NCI-H1092 (cell line): ENCODE measurements at places on chromosomes 11 and 22.

DNA sequence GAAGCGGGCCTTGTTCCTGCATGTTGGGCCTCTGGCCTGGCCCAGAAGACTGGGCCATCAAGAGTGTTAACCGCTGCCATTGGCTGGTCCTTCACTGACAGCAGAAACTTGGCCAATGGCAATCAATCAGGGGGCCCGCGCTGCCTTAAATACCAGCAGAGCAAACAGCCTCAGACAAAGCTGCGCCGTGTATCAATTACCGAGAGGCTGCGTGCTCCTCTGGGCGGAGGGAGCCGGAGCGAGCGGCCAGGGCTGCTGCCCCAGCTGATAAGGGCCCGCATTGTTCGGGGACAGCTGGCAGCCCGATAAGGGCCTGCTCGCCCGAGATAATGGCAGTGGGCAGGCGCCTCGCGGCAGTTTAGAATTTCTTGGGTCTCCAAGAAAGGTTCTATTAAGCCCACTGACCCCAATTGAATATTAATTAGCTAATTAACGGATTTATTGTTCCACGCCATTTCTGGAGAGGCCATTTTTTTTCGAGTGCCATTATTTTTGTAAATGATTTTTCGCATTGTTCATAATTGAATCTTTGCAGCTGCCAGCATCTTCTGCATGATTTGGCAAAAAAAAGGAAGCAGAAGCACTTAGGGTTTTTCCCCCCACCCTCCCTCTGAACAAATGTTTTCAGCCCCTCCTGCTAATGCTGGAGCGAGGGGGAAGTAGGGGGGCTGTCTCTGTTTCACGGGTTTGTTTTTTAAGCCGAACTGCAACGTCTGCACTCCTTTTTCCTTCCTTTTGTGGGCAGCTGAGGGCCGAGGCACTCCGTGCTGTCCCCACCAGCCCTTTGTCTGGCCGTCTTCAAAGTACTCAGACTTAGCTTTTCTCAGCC, 37.6 kb upstream of the RIC3 start:
- peak; percentile 89 for DNase-seq

- DNase-seq: no peak
Observed at GRCh38 chr11:129377739-129378138, 2.1 kb downstream of the BARX2 start.

DNA sequence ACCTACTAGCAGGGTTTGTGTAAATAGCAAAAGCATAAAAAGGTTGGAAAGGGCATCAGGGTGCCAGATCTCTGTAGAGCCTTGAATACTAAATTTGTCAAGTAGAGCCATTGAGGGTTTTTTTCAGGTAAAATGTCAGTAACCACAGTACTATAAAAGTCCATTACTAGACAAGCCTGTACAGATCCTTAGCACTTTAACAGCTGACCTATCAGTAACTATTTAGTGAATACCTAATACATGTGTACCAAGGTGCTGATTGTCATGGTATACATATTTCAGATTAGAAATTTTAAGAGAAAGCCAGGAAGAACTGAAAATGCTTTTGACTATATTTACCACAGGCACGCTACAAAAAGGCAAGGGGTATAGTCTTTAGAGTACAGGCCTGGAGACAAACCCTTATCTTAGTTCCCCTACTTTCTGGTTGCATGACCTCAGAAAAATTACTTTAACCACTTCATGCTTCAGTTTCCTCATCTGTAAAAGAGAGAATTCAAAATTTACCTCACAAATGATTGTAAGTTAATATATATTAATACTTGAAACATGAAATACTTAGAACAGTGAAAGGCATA, 57.9 kb downstream of the RAB38 start:
- no peak for DNase-seq

DNA sequence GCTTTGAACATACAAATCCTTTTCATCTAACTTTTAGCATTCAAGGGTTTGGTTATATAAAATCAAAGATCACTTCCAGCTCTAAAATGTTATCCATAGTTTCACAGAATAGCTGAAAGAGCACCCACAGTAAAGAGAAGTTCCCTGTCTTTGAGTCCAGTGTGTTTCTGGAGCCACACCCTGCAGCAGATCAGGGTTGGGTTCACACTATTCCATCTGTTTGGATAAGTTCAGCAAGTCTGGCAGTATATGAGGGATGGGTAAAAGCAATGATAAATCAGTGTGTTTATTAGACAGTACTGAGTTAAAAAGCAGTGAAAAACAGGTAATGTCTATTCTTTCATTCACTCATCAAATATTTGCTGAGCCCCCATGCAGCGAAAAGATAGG, 135.8 kb upstream of the PITPNB start:
- no peak for DNase-seq

DNA sequence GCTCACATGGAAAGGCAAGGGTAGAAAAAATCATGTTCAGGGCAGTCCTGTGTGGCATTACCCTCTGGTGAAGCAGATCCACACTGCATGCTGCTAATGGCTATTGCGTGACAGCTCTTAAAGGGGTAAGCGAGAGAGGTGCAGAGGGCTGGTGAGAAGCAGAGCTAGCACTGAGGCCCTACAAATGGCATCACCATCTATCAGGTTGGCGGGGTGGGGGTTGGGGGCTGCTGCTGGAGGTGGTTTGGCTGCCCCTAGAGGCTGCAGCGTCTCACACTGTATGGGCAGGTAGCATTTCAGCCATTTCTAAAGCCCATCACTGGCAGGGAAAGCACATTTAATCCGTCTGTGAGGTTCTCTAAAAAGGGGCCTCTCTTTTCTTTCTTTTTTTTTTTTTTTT, 16.9 kb upstream of the TMA7B start:
- DNase-seq: peak; percentile 31

DNA sequence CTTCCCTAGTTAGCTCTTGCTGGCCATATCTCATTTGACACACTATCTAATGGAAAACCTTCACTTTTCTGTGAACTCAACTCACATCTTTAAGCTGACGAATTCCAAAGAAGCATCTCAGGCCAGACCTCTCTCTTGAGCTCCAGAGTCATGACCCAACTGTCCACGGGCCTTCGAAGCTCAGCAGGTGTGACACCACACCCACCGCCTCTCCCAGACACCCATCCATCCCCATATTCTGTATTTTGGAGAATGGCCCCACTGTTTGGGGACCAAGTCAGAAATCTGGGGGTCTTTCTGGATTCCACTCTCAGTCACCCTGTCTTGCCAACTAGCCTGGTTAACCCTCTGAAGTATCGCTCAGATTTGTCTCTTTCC, 125.8 kb downstream of the ST3GAL4 start:
- no peak for DNase-seq

DNA sequence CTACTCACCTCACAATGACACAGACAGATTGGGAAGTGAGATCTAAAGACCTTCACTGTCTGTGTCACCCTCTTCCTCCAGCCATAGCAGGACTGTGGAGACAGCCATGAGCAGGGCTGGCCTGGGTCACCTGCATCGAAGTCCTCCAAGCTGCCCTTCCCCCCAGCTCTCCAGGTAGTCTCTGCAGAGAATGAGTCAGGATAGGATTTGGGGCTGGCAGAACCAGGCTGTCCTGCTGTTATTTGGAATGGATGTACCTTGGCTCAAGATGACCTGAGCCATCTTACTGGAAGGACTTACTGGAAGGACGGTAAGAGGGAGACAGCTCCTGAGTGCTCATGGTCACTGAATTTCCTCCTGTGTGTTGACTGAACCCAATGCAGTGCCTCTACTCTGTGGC, 29.2 kb downstream of the GGTLC2 start:
- DNase-seq: no peak

DNA sequence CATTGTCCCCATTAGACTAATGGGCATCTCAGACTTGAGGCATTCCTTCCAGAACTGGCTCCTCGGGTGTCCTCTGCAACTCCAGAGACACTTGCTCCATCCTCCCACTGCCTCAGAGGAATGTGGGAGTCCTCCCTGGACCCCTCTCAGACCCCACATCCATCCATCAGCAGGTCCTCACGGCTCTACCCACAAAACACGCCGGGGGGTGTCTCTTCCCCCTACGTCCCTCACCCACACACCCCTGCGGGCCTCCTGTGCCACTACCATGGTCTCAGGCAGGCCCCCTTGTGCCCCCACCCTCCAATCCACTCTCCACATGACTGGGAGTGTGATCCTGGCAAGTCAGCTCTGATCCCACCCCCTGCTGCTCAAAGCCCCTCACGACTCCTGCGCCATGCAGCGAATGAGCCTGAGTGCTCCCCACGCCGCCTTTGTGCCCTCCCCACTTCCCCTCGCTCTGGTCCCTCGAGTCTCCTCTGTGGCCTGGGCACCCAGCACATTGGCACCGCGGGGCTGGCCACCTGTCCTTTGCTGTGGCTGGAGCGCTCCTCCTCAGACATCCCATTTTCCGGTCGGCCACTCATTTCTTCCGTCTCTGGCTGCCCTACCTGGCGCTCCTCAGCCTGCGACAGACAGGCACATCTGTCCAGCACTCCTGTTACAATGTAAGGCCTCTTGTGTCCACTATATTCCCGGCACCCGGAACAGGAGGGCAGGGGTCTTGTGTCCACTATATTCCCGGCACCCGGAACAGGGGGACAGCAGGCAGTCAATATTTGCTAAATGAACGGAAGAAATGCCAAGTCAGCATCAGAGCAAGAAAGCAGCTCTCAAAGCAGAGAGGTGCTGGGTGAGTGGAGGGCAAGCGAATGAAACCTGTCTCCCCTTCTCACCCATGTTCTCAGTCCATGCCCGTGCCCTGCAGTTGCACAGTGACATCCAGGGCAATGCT, 14.2 kb upstream of the MOB2 start:
- no peak for DNase-seq

DNA sequence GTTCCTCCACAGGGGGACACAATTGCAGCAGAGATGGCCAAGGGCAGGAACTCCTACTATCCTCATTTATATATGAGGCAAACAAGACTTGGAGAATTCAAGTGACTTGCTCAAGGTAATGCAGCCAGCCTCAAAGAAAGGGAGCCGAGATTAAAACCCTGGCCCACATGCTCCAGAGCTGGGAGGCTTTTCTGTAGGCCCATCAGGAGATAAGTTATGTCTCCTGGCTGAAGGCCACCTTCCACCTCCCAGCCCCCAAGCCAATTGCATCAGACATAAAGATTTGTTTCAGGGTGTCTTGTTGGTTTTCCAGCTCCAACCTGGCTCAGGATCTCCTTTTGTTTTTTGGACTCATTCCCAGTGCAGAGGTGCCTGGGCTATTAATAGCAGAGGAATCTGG, 59.5 kb downstream of the SMIM38 start:
- DNase-seq: no peak

- DNase-seq: no peak
Observed at GRCh38 chr22:37403267-37403960, 23.9 kb downstream of the ELFN2 start.

GRCh38 chr11:104394508-104394907, 230.6 kb upstream of the PDGFD start:
- DNase-seq: no peak

DNA sequence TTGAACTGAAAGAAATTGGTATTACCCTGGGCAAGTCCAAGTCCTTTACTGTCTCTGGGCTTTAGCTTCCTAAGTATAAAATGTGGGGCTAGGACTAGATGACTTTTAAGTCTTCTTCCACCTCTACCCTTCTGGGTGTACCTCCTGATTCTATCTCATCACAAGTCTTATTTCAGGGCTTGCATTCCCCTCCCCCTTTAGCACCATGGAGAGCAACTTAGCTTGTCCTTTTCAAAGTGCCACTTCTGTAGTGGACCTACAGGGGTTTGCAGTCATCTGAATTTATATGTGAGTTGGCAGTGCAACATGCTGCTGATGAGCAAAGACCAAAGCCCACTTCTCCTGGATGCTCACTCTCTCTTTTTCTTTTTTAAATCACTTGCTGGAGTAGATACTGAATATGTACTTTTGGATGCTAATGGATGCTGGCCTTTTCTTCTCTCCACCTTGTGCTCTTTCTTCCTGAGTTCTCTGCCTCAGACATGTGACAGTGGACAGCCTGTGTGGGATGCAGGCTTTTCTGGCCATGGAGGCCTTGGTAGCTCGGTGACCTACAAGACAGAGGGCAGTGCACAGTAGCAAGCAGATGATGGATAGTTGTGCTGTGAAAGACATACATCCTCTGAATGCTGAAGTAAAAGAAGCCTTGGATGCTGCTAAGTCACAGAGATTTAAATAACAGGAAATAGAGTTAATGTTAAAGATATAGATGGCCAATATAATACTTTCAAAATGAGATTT, 185.0 kb downstream of the NELL1 start:
- DNase-seq: no peak

GRCh38 chr11:18768472-18768901, 23.1 kb downstream of the PTPN5 start:
- DNase-seq: no peak

DNA sequence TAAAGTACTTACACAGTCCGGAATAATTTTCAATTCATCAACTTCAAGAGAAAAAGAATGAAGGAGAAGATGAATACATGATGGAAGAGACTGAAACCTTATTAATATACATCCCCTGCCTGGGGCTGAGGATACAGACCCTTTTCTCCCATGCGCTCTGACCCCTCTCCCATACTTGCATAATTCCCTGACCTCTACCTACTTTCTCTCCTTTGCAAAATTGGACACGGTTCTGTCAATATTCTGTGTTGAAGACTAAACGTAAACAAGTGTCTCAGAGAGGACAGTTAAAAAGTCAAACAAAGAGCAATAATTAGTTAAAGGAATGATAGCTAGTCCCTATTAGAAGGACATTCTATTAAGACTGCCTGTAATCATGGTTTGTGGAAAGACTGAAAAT, 7.5 kb downstream of the PRDM10 start:
- DNase-seq: no peak

GRCh38 chr11:79896258-79896657, 455.4 kb upstream of the TENM4 start:
- DNase-seq: no peak

- DNase-seq: no peak
Observed at GRCh38 chr11:122593473-122594420, 61.8 kb upstream of the UBASH3B start.

- no peak for DNase-seq
Observed at GRCh38 chr11:112292785-112293407, 32.2 kb upstream of the PLET1 start.

DNA sequence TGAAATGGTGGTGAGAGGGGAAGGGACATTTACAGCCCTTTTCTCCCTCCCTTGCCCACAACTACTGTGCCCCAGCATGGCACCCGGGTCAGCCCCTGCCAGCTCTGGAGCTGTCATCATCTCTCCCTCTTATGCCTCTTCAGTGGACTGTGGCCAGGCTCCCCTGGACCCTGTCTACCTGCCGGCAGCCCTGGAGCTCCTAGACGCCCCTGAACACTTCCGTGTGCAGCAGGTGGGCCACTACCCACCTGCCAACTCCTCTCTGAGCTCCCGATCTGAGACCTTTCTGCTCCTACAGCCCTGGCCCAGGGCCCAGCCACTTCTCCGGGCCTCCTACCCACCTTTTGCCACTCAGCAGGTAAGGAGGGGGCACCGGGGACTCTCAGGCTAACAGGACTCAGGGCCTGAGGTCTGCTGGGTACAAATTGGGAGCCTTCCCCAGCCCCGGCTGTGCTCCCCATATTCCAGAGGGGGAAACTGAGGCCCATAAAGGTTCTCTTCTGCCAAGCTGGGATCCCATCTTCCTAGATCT, 2.9 kb downstream of the TMEM132A start:
- DNase-seq: no peak
